Esophagus squamous epithelium (tissue), 5 donors: ENCODE measurements at places on chromosomes 11 and 22.

GRCh38 chr11:42840176-42840829, 471.5 kb upstream of the API5 start:
- DNase-seq = no peak

DNA sequence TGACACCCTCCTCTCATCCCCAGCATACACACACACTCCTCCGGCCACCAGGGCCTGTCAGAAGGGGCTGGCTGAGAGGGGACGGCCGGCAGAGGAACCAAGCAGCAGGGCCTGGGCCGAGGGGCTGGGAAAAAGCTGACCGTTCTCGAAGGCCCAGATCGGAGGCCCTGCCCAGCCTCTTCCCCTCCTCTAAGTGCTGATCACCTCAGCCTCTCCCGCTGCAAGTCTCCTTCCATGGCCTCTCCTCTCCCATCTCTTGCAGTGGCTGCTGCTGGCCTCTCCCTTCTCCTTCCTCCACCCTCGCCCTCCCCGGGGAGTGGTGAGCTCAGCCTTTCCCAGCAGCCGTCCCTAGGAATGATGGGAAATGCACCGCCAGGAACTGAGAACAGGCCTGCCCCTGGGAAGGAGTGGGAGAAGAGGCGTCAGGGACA, 39.6 kb downstream of the ARRB1 start:
- DNase-seq = no peak

DNA sequence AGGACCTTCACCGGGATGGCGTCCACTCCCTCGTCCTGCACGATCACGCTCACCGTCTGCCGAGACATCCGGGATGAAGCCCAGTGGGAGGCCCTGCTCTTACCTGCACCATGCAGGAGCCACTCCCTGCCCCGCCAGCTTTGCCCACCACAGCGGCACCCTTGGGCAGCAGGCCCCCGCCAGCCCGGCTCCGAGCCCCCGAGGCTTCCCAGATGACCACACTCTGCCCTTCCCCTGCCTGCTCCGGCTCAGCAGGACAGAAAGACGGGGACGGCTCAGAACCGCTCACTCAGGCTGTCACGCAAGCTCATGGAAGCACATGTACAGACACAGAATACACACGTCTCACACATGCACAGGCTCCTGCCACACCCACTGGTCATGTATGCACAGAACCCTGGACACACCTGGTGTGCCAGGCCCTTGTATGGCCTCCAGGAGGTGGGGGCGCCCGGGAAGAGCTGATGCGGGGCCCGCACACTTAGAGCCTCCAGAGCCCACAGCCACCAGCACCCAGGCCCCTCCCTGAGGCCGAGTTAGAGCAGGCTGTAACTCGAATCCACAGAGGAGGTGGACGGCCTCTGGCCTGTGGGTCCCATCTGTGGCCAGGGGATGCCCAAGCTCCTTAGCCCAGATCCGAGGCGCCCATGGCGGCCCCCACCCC, 8.9 kb upstream of the MAPK11 start:
- no peak for DNase-seq

GRCh38 chr11:105975128-105975527, 46.9 kb downstream of the MSANTD4 start:
- no peak for DNase-seq

DNA sequence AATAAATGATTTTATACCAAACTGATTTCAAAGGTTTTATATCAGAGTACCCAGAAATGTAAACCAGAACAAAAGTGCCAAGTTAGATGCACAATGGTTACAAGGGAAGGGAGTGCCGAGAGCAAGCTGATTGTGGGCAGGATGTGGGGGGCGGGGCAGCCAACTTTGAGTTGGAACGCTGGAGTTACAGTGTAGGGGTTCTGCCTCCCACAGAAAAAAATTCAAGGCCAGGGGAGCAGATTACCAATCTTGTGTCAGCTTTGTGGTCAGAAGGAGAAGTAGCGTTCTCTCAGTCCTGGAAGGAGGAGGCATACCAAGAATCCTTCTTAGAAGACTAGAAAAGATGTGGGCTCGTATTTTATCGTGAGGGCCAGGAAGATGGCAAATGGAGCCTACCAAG, 15.9 kb upstream of the POU2AF2 start:
- no peak for DNase-seq

DNA sequence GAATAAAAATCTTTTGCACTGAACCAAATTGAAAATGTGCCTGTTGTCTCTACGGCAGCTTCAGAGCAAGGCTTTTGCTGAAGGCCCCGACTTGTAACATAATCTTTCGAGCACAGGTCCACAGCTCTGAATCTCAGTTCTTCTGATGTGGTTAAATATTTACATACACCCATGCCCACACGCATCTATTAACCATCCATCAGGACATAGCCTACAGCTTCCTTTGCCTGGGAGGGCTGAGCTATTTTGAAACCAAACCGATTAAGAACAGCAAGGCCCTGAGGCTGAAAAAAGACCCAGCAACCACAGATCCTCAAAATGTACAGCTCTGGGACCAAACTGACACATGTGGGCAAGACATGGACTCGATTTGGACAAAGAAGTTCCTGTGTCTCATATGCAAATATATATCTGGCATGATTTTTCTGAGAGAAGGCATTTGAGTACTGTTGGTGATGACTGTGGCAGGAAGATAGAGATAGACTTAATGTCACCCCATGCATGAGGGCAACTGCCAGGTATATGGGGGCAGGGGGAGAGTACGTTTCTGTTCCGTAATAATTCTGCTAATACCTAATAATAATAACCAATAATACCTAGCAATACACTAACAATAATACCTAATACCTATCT, 322.7 kb upstream of the PLET1 start:
- no peak for DNase-seq
